ENCODE measurements at places on chromosomes 3 and 15.

DNA sequence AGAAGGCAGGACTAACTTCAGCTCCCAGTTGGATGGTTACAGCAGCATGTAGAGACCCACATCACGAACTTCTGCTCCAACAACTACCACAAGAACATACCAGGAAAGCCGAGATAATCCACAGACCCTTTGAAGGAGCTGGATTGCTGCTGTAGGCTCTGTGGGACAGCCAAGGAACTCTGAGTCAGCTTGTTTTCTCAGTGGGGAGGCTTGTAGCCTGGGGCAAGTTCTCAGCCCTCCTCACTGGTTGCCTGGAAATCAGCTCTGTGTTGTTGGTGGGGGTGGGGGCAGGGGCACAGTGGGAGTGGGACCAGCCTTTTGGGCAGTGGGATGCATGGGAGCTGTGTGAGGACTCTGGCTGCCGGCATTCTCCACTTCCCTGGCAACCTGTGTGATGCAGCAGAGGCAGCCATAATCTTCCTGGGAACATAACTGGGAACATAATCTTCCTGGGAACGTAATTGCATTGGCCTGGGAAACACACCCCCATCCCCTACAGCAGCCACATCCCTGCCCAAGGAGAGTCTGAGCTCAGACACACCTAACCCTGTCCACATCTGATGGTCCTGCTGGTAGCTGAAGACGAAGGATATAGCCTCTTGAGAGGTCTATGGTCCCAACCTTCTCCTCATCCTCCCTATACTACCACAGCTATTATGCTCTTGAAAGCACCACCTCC, 153.1 kb downstream of the PEAK1 start:
- DNase-seq = peak; percentile 37

- DNase-seq = no peak
Observed at GRCh38 chr3:152193673-152194267, 75.0 kb upstream of the MBNL1 start.

DNA sequence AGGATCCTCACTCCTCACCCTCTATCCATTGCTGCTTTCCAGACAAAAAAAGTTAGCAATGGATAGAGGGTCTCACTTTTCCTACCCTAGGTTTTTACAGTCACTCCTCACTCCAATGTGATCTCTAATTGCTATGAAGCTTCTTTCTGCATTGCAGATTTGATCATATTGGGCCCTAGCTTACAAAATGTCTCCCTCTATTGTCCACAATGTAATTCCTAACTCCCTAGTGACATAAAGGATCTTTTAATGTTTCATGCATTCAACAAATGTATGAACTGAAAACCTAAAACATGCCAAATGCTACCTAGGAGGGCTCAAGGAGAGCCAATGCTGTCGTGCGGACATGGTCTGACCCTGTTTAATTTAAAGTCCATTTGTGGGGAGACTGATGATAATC, 234.8 kb downstream of the CADM2 start:
- DNase-seq = no peak

DNA sequence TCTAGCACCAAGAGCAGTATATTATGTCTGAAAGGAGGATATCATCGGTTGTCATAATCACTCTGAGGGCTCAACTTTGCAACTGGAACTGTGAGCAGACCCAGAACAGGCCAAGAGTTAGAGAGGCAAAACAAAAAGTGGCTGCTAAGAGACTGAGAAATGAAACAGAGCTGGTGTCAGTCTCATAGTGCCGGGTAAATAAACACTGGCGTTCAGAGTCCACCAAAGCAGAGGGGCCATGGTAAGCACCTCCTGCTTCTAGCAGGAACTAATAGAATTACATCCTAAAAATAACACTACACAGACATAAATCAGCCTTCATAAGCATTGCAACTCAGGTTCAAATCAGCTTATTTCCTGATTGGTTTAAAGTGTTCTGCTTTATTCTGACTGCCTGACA, 10.3 kb upstream of the IL12A start:
- DNase-seq = no peak

GRCh38 chr15:40256638-40257235, 17.9 kb downstream of the PAK6 start:
- no peak for DNase-seq

DNA sequence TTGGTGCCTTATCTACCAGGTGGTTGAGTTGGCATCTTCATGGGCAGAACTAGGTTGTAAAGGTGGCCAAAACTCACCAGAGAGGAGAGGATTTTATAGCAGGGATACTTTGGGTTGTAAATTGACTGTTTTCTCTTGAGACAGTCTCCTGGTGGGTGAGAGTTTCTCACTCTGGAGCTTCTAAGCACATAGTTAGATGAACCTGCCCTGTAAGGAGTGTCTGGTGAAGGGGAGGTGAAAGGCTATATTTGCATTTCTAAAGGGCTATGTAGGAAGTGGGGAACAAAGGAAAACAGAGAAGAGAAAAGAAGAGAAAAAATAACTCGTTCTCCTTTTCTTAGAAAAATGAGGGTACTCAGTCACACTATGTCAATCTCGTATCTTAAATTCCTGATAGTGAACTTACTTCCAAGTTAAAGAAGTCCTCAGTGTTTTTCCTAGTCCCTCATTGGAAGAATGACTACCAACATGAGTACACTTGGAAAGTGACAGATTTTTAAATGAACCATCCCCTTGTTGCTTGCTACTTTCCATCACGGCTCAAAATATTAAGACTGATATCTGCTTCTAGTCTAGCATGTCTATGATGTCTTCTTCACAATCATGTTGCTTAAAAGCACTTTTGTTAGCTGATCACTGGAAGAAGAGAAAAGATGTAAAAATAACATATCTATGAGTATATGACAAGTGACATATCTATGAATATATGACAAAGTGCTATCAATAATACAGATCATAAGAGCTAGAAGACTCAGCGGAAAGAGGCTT, 113.8 kb upstream of the P2RY1 start:
- no peak for DNase-seq

DNA sequence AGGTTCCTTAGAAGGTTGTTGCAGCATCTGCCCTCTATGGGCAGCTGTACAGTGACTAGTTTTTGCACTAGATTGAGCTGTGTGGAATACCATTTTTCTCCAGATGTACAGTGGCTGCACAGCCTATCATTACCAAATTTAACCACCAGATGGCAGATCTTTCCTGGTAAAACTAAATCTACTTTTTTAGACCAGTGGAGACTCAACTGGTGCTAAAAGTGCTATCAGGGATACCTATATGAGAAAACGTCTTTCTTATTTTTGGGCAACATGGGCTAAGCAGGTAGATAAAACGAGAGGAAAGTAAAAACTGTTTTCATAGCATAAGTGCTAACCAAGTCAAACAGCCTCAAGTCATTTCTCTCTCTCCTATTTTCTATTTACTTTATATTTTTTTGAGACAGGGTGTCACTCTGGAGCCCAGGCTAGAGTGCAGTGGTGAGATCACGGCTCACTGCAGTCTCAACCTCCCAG, 21.2 kb downstream of the IGSF10 start:
- peak; percentile 72 for DNase-seq

DNA sequence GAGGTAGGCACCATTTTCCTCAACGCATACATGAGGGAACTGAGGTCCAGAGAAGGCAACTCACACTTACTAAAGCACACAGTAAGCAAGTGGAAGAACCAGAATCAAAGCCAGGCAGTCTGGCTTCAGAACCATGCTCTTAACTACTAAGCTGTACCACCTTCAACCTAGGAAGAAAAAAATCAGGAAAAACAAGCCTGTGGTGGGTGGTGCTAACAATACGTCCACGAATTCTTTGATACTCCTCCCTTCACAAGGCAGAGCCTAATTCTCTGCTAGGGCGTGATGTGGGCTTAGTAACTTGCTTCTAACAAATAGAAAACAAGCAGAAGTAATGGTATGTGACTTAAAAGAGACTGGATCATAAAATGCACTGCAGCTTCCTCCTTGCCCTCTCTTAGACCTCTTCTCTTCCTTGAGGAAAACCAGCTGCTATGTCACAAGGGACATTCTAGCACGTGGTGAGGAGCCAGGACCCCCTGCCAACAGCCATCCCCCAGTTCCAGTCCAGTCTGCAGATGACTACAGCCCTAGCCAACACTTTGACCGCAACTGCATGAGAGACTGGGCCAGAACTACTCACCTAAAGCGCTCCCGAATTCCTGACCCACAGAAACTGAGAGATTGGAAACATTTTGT, 36.9 kb downstream of the HACD2 start:
- DNase-seq = no peak
